ENCODE measurements at places on chromosomes 2 and 18.

GRCh38 chr2:40113272-40113968 is 334.4 kb upstream of the THUMPD2 start:
- DNase-seq, result no peak

DNA sequence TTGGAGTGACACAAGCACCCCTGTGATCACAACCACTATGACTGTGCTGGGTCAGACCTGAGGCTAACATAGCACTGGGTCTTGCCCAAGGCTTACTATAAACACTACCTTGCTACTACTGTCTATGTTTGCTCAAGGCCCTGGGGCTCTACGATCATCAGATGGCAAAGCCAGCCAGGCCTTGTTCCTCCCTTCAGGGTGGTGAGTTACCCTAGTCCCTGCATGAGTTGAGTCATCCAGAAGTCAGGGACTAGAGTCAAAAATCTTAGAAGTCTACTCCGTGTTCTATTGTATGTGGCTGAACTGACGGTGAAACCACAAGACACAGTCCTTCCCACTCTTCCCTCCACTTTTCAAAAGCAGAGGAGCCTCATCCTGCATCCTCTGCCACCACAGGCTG is 551.2 kb upstream of the FSIP2 start:
- no peak for DNase-seq

GRCh38 chr2:24833821-24834732 is 40.9 kb downstream of the CENPO start:
- DNase-seq, result no peak

GRCh38 chr2:10877651-10878111 is 34.1 kb upstream of the KCNF1 start:
- no peak for DNase-seq

DNA sequence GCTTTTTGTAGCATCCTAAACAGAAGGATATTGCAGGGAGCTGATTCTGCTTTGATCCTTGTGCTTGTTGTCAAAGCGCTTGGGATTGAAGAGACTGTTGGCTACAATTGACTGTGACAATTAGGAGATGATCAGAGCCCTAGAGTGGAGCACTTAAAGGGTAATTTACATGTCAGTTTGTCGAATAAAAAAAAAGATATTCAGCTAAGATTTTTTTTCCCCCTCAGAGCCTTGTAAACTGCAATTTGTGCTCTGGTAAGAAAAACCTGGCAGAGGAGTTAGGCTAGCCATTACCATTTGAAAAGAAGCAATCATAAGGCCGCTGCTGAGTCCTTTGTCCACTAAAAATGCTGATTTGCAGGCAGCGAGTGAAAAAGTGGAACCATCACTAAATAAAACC is 47.8 kb upstream of the ZEB2 start:
- DNase-seq, result no peak

- DNase-seq, result no peak
Observed at GRCh38 chr2:200490001-200490400, 19.9 kb downstream of the KCTD18 start.

GRCh38 chr2:80086831-80087230 is 217.7 kb downstream of the LRRTM1 start:
- DNase-seq, result no peak

DNA sequence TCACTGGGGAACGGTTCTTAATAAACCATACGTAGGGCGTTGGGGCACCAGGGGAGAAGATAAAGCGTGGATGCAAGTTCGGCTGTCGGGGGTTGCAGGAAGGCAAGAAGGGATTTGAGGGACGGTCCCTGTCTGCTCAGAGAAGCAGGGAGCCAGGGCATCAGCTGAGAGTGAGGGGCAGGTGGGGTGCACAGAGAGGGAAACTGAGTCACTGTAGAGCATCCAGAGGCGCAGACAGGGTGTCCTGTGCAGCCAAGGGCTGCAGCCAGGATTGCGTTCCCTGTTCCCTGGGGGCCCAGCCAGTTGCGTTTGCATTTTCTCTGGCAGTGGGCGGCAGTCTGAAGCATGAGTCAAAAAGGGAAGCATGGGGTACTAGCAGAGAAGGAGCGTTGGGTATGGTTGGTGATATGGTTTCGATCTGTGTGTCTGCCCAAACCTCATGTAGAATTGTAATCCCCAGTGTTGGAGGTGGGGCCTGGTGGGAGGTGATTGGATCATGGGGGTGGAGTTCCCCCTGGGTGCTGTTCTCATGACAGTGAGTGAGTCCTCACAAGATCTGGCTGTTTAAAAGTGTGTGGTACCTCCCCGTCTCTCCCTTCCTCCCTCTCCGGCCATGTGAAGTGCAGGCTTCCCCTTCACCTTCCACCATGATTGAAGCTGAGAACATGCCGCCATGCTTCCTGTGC is 202.9 kb downstream of the NDUFA10 start:
- DNase-seq, result no peak

- no peak for DNase-seq
Observed at GRCh38 chr2:175929850-175930249, 72.2 kb downstream of the LNPK start.

DNA sequence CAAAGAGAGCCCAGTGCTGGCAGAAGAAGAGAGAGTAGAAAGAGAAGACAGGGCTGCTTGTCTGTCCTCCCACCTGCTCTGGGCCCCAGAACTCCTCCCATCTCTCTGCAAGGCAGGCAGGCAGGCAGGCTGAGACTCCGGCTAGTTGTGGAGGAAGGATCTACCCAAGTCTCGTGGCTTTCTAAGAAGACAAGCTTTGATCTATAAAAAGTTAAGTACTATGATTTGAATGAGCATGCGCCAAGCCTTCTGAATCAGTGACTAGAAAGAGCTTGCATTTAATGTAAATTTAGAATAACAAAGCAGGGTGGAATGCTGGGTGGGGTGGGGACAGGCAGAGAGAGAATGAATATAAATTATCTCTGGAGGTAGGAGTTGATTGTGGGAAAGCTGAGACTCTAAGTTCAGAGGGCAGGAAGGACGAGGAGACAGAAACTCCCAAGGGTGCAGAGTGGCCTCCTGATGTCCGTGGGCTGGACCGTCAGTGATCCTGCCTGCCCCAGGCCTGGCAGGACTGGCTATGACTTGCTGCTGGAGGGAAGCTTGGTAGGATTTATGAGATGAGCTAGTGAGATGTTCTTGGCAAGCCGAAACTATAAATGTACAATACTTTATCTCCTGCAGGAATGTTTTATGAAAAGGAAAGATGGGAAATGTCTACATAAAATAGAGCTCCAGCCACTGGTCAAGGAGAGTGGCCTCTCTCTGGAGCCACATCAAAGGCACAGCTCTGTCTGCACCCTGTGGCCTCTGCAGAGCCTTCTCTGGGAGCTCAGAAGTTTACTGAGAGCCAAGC is 447.5 kb downstream of the TNS1 start:
- no peak for DNase-seq

- DNase-seq, result no peak
Observed at GRCh38 chr2:32865399-32866068, 81.2 kb upstream of the LTBP1 start.

DNA sequence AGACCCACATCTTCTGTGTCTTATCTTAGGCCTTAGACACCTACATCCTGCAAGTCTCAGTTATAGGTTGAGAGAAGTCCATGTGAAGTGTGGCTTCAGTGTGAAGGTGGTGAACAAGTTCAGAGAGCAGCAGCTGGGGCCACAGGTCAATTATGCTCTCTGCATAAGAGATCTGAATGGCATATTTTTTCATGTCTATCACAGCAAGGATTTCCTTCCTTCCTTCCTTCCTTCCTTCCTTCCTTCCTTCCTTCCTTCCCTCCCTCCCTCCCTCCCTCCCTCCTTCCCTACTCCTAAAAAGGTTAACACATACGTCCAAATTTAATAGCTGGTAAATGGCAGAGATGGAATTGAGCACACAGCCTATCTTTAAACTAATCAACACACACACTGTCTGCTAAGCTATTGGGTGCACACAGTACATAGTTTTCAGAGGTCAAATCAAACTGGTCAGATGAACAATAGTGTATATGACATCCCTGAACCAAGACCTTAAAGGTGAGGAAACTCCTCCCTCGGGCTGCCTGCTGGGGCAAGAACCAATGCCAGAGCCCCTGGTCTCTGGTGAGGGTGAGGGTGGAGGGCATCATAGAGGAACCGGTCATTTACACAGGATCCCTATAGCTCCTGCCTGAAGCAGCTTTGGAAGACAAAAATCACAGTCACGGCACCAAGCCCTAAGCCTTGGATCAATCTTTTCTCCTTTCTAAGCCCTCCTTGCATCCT is 240.9 kb downstream of the ICOS start:
- no peak for DNase-seq

DNA sequence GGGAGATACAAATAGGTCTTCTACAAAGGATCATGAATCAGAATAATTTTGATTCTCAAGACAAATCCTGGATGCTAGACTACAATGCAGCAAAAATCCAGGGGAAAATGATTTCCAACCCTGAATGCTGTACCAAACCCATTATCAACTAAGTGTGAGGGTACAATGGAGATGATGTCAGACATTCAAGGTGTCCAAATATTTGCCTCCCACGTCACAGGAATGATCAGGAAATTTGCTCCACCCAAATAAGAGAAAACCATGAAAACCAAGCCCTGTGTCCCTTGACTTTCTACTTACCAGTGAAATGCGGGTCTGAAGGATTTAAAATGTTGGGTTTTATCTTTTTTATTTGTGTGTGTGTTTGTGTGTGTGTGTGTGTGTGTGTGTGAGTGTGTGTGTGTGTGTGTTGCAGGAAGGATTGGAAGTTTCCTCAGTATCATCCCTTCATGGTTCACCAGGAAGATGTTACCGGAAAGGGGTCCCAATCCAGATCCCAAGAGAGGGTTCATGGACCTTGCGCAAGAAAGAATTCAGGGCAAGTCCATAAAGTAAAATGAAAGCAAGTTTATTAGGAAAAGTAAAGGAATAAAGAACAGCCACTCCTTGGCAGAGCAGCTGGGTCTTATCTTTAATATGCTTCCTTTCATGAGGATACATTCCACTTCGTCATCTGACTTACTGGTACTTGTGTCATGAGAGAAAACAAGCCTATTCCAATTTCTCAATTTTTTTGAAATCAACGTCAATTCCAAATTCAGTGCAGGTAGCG is 61.1 kb upstream of the ID2 start:
- DNase-seq, result no peak

DNA sequence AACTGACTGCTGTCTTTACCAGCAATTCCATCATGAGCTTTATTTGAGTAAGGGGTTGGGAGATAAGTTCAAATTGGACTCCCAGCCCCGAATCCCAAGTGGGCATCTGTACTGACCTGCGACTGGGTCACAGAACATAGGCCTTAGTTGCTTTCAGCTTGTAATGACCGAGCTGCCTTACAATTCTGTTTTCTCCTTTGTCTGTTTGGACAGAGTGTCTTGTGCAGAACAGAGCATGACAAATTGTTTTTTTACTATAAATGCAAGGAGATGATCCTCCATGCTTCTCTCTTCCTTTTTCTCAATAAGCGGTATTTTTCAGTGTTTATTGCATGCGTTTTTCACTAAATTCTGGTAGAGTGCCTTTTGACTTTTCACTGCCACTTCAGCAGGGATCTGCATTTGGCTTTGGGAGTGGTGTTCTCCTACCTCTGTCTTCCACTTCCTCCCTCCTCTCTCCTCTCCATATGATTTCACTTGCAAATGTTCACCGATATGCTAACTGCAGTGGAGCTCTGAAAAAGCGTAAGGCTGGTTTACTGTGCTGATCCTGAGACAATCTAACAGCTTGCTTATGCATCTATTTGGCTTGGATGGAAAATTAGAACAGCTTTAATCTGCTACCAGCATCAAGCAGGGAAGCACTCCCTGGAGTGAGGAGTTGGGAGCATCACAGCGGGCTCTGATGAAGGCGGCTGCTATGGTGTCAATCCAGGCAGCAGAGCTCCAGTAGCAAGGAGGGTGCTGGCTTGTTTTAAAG is 158.8 kb upstream of the SMIM21 start:
- DNase-seq, result no peak

DNA sequence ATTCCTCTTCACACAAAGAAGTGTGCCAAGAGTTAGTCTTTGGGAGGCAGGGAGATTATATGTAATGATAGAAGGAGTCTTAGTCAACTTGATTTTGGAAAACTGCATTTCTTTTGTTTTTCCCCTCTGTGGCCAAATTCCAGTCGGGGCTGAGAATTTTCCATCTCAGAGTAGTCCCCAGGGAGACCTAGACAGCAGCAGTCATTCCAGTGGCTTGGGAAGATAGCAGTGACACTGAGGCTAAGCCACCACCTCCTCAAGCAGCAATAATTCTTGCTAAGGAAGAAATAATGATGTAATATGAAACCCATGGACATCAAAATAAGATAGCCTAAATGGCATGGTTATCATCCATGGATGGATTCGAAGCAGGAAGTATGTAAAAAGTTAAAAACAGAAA is 21.0 kb upstream of the CCDC141 start:
- DNase-seq, result no peak

GRCh38 chr2:174753038-174753633 is 11.1 kb downstream of the CHRNA1 start:
- DNase-seq, result no peak

DNA sequence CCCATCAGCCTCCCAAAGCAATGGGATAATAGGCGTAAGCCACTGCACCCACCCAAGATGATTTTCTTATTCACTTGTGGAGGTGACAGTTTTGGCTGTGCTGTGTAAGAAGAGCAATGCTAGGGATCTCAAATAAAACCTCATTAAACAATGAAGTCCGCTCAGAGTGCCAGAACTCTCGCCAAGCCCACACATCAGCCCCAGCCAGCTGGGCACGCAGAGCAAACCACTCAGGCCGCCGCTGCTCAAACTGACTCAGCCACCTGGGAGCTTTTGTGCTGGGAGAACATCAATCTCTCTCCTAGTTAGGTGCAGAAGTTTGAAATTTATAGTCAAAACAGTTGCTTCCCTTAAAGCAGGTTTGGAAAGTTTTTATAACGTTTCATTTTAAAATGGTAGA is 47.6 kb downstream of the RNF152 start:
- no peak for DNase-seq

DNA sequence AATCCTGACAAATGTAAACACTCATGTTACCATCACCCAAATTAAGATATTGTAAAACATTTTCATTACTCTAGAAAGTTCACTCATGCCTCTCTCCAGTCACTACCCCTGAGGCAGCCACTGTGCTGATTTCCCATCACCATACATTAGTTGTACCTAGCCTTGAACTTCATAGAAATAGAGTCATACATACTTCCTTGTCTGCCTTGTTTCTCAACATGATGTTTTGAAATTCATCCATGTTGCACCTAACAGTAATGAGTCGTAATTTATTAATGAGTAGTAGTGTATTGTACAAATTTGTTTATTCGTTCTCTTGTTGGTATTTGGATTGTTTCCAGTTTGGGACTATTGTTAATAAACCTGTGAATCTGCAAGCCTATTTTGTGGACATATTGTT is 49.0 kb upstream of the TWSG1 start:
- DNase-seq, result no peak

GRCh38 chr2:170713543-170714380 is 1.4 kb upstream of the SP5 start:
- no peak for DNase-seq

- no peak for DNase-seq
Observed at GRCh38 chr2:70785137-70785911, 5.1 kb downstream of the FIGLA start.

GRCh38 chr2:55611997-55612396 is 5.4 kb downstream of the PPP4R3B start:
- DNase-seq, result no peak

DNA sequence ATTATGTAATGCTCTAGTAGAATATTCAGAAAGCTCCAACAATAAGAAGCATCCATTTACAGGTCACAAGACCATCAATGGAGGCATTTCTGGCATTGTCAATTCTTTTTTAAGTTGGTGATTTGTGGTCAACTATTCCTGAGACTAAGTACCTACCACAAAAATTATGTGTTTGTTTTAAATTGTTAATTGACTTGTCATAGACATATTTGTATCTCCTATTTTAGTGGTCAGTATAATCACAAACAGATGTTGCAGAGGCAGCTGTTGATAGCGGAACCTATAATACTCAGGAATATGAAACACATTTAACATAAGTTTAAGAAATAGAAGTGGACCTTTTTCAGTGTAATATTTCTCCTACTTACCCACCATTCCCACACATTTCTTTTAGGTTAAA is 430.1 kb downstream of the CCDC85A start:
- DNase-seq, result no peak

Data from stimulated activated CD8-positive, alpha-beta memory T cell treated with anti-CD3 and anti-CD28 coated beads, Interleukin-4, amount 100 ng/mL, for 1 hour (primary cell).